CD14-positive monocyte (primary cell): ENCODE measurements at places on chromosomes 7 and 10. TPM values are rescaled to one million over a fixed set of nuclear protein-coding genes. Genes with fewer than 3 reads are reported as not detected.
A peak's percentile ranks its signal among the peaks of the same experiment; 100 is the strongest.

CHCHD3 gene
- 56.7 TPM for polyA plus RNA-seq

RBM20 gene
- polyA plus RNA-seq: not detected in 2 replicates

GRID1 gene
- not detected for polyA plus RNA-seq

- no peak for DNase-seq
- H3K27me3 ChIP-seq: no peaks in the 10 kb centered on the region
- H3K27ac ChIP-seq: no peak overlapping the region
- no peaks in the 10 kb centered on the region for H3K36me3 ChIP-seq
Observed at GRCh38 chr10:110357871-110358270, 53.2 kb upstream of the SMNDC1 start.

GRCh38 chr10:63376560-63377304 is 89.0 kb downstream of the JMJD1C start:
- no peaks in the 10 kb centered on the region for H3K36me3 ChIP-seq
- no peak overlapping the region for H3K27ac ChIP-seq
- peak overlapping the region; percentile 20 for H3K4me3 ChIP-seq

GRCh38 chr7:88344956-88345832 is 38.5 kb upstream of the STEAP4 start:
- H3K27ac ChIP-seq: no peak overlapping the region
- no peaks in the 10 kb centered on the region for H3K27me3 ChIP-seq
- H3K4me3 ChIP-seq: no peak overlapping the region
- DNase-seq: peak; percentile 27
- H3K4me1 ChIP-seq: peaks cover 6% of the 10 kb centered on the region

GRCh38 chr7:78090616-78091015 is 292.0 kb downstream of the PHTF2 start:
- no peak for DNase-seq
- no peak overlapping the region for H3K27ac ChIP-seq
- H3K36me3 ChIP-seq: no peaks in the 10 kb centered on the region
- no peak overlapping the region for H3K4me3 ChIP-seq

- DNase-seq: no peak
- no peak overlapping the region for H3K27ac ChIP-seq
- no peaks in the 10 kb centered on the region for H3K4me1 ChIP-seq
Observed at GRCh38 chr10:121596689-121597503, 1.3 kb downstream of the FGFR2 start.

- H3K27me3 ChIP-seq: peaks cover 6% of the 10 kb centered on the region
- no peaks in the 10 kb centered on the region for H3K4me1 ChIP-seq
- peak; percentile 3 for DNase-seq
- no peak overlapping the region for H3K27ac ChIP-seq
- no peaks in the 10 kb centered on the region for H3K36me3 ChIP-seq
Observed at GRCh38 chr10:123502983-123503382, 163.2 kb upstream of the GPR26 start.

GRCh38 chr7:106108991-106109390 is 3.1 kb downstream of the SYPL1 start:
- H3K4me1 ChIP-seq: peaks cover 38% of the 10 kb centered on the region
- no peak overlapping the region for H3K4me3 ChIP-seq
- no peak overlapping the region for H3K27ac ChIP-seq
- H3K27me3 ChIP-seq: no peaks in the 10 kb centered on the region
- no peak for DNase-seq
- H3K36me3 ChIP-seq: no peaks in the 10 kb centered on the region

- no peak overlapping the region for H3K4me3 ChIP-seq
- peak; percentile 95 for DNase-seq
- no peaks in the 10 kb centered on the region for H3K27me3 ChIP-seq
- H3K4me1 ChIP-seq: peaks cover 40% of the 10 kb centered on the region
Observed at GRCh38 chr10:33509231-33509831, 174.9 kb upstream of the NRP1 start.

DNA sequence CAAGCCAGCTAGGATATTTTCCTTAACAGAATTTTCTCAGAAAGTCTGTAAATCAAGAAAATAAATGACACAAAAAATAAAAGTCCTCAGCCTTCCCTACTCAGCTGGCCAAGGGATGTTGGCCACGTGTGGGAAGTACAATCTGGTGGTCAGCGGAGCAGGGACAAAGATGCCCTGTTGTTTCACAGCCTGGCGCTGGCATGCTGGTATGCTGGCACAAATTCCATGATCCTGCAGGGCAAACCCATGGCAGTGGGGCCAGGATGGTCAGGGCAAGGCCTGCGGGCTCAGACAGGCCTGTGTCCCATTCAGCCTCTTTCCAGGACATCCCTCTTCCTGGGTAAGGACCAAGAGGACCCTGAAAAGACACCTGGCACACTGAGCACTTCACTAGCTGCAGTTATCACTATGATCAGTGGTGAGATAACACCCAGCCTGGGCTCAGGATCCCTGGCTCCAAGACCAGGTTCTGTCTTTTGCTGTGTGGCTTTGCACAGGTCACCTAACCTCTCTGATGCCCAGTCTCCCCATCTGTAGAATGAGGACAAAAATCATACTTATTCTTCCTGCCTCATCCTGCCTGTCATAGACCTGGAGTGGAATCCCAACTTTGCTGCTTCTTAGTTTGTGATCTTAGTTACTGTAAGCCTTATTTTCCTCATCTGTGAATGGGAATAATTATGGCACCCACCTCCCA is 10.8 kb upstream of the HSPA12A start:
- H3K36me3 ChIP-seq: no peaks in the 10 kb centered on the region
- H3K27me3 ChIP-seq: peaks cover 2% of the 10 kb centered on the region
- H3K27ac ChIP-seq: no peak overlapping the region

DNA sequence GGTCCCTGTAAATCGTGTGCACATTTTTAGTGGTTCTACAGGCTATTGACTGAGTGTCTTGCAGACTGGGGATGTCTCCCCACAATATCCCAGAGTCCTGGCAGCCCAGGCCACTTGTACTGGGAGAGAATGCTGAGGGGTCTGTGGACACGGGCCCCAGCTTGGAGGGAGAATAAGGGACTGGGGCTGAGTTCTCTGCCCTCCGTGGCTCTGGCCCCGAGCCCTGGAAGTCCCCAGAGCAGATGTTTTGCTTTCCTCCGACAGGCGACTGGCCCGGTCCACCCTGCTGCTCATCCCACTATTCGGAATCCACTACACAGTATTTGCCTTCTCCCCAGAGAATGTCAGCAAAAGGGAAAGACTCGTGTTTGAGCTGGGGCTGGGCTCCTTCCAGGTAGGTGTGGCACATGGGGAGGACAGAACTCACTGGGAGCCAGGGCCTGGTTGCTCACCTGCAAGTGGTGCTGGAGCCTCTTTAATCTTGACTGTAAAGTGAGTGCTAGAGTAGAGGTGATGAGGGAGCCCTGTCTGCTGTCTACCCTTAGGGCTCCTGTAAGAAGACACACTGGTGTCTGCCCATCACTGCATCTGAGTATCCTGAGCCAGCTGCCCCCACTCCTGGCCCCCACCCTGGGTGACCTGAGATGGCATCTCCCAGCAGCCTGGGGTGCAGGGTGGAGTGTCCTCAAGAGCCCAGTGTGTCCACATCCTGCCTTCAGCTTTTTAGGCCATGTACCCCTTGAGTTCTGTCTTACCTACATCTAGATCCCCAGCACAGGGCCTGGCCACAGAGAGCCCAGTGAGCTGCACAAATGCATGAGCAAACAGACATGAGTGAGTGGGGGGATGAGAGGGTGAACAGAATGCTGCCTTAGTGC is 51.1 kb downstream of the ADCYAP1R1 start:
- H3K27me3 ChIP-seq: no peaks in the 10 kb centered on the region
- H3K4me1 ChIP-seq: no peaks in the 10 kb centered on the region
- H3K4me3 ChIP-seq: no peak overlapping the region
- no peaks in the 10 kb centered on the region for H3K36me3 ChIP-seq
- no peak overlapping the region for H3K27ac ChIP-seq

GRCh38 chr10:98567391-98568133 is 120.8 kb upstream of the HPS1 start:
- no peaks in the 10 kb centered on the region for H3K27me3 ChIP-seq
- no peak for DNase-seq
- no peak overlapping the region for H3K4me3 ChIP-seq
- H3K4me1 ChIP-seq: no peaks in the 10 kb centered on the region
- no peak overlapping the region for H3K27ac ChIP-seq

DNA sequence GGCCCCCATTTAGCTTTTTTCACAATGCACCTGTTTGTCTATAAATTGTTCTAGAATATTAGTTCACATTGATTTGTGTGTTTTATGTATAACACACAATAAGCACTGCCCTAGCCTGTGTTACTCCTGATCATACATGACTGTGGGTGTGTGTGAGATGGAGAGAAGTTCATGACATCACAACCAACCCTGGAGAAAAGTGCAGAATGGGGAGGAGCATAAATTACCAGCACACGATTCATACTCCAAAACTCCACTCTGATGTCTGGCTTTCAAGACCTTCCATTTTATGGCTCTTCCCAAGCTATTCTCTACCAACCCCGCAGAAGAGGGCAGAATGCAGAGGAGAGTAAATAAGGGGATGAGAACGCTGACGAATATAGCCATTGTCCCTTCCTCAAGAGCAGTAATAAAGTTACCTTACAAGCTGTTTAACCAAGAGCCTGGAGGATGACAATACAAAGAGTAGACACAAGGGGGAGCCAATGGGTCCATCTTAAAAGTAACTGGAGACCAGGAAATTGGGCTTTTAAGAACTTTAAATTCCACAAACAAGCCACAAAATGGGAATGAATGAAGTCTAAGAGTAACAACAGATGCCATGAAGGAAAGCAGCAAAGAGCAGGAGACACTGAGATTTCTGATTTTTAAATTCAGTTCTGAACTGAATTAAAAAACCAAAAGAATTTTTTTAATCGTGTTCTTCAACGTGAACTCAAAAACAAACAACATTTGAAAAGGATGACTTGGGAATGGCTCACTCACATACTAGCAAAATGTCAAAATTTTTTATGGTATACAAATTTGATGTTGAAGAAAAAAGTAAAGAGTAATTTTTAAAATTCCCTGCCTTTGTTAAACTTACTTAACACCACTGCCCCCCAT is 159.6 kb downstream of the PARD3 start:
- no peak overlapping the region for H3K4me3 ChIP-seq
- no peak for DNase-seq
- no peaks in the 10 kb centered on the region for H3K36me3 ChIP-seq
- no peaks in the 10 kb centered on the region for H3K27me3 ChIP-seq

GRCh38 chr10:73965890-73966768 is 31.8 kb upstream of the VCL start:
- DNase-seq: peak; percentile 37
- no peak overlapping the region for H3K27ac ChIP-seq
- H3K4me3 ChIP-seq: no peak overlapping the region
- no peaks in the 10 kb centered on the region for H3K27me3 ChIP-seq

DNA sequence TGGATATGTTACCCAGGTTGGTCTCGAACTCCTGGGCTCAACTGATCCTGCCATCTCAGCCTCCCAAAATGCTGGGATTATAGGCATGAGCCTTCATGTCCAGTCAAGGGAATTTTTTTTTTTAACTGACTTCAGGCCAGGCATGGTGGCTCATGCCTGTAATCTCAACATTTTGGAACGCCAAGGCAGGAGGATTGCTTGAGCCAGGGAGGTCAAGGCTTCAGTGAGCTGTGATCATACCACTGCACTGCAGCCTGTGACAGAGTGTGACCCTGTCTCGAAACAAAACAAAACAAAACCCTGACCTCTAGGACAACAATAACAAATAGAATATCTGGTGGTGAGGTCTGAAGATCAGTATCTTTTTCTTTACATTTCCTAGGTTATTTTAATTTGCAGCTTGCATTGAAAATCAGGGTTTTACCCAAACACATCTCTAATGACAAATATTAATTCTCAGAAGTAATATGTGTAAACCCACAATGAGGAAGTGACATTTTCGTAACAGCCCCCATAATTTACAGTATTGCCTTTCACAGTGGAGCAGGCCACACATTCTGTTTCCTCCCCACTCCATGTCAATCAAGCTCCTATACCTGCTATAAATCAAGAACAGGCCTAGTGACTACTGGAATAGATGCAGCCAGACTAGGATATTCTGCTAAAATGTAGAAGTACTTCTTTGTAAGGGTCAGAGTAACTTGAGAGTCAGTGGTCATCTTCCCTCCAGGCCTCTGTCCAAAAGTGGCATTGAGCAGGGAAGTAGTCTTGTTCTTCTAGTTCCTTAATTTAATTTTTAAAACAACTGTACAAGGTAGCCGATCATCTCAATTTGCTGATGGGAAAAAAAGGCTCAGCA is 43.3 kb upstream of the ECHDC3 start:
- peak; percentile 52 for DNase-seq
- no peaks in the 10 kb centered on the region for H3K36me3 ChIP-seq
- H3K4me1 ChIP-seq: peaks cover 37% of the 10 kb centered on the region
- H3K27me3 ChIP-seq: no peaks in the 10 kb centered on the region
- H3K27ac ChIP-seq: peak overlapping the region; percentile 27

DNA sequence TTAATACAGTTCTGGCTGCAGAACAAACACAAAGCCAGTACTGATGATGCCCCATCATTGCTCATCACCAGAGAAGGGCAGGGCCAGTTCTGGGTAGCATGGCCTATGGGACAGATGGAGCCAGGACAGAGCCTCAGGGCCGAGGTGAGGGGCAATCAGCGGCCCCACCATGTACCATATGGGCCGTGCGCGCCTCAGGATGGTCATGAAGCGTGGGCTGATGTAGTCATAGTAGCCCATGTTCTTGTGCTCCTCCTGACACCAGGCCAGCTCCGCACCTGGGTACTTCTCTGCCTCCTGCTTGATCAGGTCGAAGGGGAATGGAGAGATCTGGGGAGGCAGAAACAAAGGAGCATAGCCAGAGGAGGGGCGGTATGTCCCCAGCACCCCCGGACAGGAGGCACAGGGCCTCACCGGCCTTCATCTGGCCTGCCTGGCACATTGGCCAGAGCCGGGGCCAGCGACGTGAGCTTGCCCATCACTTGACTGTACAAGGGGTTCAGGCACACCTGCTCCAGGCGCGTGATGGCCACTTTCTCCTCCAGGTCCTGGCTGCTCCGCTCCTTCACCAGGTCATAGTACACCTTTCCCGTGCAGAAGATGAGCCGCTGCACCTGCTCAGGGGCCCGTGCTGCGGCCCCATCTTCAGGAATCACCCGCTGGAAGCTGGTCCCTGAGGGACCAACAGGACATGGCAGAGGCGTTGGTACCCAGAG is 26.1 kb downstream of the OGDHL start:
- no peak for DNase-seq
- no peaks in the 10 kb centered on the region for H3K36me3 ChIP-seq
- H3K4me1 ChIP-seq: peaks cover 3% of the 10 kb centered on the region
- no peaks in the 10 kb centered on the region for H3K27me3 ChIP-seq
- no peak overlapping the region for H3K27ac ChIP-seq

GRCh38 chr7:149748076-149748874 is 25.1 kb downstream of the ZNF467 start:
- DNase-seq: no peak
- no peaks in the 10 kb centered on the region for H3K27me3 ChIP-seq
- no peaks in the 10 kb centered on the region for H3K36me3 ChIP-seq
- H3K4me1 ChIP-seq: peaks cover 24% of the 10 kb centered on the region
